ENCODE measurements at places on chromosomes 16 and 17.
A peak's percentile ranks its signal among the peaks of the same experiment; 100 is the strongest.

DNA sequence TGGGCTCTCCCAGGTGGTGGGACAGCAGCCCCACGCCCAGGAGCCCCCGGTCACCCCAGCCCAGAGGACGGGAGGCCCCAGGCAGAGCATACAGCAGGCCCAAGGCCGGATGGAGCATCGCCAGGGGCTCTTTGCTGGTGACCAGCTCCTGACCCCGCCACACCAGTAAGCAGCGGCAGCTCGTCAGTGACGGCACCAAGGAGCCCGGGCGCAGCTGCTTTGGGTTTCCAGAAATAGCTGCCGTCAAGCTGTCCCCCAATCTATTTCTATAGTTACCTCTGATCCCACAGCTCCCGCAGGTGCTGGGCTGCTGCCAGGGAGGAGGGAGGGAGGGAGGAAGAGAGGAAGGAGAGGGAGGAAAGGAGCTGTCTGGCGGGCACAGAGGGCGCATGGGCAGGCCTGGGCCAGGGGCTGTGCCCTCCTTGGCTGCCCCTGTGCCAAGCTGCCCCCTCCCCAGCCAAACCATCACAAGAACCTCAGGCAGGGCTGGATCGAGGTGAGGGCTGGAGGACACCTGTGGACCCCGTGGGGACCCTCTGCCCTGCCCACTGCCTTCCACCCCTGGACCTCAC is 10.8 kb upstream of the RASD1 start:
- no peak for DNase-seq

DNA sequence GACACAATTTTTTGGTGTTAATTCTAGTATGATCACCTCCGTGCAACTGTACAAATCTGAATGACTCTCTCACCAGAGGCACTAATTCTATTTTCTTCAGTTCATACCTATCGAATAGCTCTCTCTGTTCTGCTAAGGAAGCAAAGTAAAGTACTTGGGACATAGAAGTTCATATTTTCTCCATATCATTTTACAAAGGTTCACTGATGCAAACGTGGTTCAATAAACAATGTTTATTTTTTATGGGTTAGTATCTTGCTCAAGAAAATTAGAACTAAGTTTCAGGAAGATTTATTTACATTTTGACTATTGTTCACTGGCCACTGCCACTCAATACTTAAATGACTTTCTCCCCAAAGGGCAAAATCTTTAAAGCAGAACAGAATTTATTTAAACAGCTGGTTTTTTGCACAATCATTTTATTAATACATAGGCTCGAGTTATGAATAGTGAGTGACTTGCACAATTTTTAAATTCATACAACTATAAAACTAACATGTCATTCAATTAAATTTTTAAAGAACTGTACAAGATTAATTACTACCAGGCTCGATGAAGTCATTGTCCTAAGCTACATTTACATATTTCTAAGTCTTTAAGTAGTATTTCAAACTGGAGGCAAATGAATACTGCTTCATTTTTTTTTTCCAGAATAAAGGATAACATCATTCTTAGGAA is 255.8 kb downstream of the C16orf95 start:
- DNase-seq: no peak

DNA sequence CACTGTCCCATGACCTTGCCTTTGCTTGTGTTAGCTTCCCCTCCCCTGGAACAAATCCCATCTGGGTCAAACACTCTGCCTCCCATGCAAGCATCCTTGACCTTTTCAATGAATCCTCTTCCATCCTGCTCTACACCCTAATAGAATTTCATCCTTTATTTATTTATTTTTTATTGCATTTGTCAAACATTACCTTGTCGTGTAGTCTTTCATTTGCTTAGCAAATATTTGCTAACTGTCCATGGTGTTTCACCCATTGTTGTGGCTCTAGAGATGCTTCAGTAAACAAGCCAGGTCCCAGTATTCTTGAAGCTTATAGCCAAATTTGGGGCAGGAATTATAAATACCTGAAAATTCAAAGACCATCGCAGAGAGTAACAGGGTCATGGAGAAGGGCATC is 51.0 kb upstream of the MRTFB start:
- no peak for DNase-seq

GRCh38 chr17:82031885-82032627 is 578 bp downstream of the RAC3 start:
- peak; percentile 51 for DNase-seq

DNA sequence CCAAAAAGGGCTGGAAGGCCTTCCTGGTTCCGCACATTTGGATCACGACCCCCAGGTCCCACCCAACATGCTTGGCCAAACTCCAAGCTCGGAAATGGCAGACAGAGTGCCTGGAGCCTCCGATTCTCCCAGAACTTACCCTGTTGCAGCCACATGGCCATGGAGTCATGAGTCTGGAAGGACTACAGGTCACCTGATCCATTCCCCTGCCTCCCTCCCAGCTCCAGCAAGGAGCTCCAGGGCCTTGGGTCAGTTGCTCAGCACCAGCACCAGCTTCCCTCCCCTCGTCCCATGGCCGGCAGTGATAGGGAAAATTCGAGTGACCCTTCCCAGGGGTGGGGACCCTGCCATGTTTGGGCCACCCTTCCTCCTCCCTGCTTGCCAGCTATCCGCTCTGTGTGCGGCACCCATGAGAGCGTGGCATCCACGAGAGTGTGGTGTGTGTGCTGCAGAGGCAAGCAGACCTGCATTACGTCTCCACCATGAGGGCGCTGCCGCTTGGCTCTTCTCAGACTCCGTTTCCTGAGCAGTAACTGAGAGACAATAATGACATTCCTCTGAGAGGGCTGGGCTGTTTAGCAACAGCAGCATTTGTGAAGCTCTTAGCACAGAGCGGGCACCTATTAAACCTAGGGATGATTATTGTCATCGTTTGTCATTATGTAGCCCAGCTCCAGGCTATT is 21.3 kb upstream of the RPL38 start:
- DNase-seq: no peak

- DNase-seq: no peak
Observed at GRCh38 chr17:647324-648197, 67.1 kb downstream of the VPS53 start.

GRCh38 chr17:4678448-4679026 is 25.4 kb downstream of the PELP1 start:
- DNase-seq: no peak

GRCh38 chr17:39744075-39744835 is 6.5 kb downstream of the GRB7 start:
- DNase-seq: no peak

- no peak for DNase-seq
Observed at GRCh38 chr17:1963250-1963649, 61.9 kb downstream of the RTN4RL1 start.

- DNase-seq: no peak
Observed at GRCh38 chr16:50360033-50360778, 8.6 kb downstream of the BRD7 start.

DNA sequence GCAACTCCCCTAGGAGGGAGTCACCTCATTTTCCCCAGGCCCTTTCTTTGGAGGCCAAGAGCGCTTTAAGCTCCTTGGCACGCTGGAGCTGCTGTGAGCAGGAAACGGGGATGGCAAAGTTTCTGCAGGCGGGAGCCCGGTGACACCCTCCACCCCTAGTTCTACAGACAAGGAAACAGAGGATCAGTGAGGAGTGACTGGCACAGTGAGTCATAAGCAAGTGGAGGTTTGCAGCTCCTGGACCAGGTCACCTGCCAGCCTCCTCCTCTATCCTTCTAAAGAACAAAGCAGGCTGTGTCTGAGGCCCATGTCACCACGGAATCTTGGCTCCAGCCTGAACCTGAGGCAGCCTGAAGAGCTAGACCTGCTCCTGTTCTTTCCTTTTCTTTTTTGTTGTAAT is 141.9 kb downstream of the TMEM132E start:
- DNase-seq: no peak

DNA sequence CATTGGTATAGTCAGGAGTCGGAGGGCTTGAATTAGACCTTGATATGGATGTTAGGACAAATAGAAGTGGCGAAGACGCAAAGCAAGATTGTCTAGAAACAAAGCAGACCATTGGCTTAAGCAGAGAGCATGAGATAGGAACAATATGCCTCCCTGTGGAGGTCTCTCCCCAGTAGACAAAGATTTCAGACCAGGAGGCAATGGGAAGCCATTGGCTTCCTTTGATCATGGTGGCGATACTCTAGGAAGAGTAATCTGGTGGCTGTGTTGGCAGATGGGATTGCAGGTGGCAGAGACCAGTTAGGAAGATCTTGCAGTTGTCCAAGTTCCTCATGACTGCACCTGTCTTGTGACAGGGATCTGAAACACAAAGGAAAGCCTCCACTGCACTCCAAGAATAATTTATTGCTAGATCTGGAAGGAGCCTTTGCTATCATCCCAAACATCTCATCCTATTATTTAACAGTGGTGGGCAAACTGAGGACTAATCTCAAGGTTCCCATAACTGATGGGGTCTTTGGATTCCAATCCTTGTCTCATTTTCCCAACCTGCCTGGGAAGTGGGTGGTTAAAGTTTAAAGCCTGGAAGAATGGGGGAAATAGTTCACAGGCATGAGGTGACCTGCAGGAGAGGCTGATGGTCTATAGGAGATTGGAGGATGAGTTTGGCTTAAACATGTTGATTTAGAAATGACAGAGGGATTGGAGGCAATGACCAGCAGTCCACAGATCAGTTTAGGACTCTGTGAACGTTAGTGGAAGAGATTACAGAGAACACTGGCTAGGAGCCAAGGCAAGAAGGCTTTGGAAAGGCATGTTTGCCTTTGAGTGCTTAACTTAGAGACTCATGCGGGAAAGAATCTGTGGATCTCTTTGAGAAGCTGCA is 37.0 kb downstream of the HLF start:
- no peak for DNase-seq

DNA sequence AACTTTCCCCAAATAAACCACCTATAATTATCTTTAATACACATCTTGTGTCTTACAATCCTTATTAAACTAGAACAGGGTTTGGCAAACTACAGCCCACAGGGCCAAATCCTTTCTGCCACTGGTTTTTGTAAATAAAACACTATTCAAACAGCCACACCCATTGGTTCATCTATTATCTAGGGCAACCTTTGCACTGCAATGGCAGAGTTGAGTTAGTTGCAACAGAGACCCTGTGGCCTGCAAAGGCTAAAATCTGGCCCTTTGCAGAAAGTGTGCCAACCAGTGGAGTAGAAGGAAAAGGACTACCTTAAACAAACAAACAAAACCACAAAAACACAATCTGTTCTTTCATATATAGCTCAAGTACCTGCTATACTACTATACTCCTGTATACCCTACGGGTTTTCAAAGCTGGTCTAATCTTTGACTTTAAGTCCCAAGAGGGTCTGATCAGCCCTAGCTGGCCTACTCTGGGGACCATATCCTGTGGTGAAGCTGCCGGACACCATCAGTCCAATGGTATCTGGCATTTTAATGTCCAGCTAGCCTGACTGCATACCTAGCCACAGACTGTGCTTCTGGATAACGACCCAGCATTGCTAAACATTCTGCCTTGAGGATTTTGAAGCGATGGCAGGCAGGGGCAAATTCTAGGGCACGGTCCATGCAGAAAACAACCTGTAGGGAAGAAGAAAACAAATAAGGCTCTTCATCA is 23.3 kb downstream of the CNP start:
- no peak for DNase-seq

DNA sequence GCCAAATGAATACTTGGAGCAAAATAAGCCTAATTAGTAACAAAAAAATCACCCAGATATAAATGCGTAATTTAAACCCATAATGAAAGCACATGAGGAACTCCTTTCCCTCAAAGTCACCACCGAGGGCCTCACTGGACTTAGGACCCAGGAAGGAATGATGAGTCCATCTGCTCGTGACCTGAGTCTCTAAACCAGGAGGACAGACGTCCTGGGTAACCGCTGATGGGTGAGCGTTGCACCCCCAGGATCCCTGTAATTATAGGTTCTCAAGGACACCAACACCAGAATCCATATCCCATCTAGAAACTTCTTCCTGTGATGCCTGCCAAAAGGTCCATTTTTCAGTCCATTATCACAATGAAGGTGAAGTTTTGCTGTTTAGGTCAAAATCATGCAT is 121.4 kb downstream of the ZNF778 start:
- DNase-seq: no peak

DNA sequence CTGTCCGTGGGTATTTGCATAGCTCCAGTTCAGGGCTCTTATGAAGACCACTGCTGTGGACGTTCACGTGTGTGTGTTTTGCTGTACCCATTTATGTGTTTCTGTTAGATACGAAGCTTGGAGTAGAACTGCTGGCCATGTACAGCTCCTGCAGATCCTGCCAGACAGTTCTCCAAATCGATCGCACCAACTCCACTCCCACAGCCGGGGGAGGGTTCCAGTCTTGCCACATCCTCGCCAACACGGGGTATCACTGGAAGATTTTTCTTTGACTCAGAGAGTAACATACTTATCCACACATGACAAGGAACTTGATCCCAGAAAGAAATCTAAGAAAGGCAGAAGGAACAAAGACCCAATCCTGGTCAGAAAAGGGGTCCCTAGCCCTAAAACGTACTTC is 37.4 kb downstream of the TMEM186 start:
- DNase-seq: no peak

GRCh38 chr16:76800196-76800595 is 390.8 kb upstream of the MON1B start:
- no peak for DNase-seq

DNA sequence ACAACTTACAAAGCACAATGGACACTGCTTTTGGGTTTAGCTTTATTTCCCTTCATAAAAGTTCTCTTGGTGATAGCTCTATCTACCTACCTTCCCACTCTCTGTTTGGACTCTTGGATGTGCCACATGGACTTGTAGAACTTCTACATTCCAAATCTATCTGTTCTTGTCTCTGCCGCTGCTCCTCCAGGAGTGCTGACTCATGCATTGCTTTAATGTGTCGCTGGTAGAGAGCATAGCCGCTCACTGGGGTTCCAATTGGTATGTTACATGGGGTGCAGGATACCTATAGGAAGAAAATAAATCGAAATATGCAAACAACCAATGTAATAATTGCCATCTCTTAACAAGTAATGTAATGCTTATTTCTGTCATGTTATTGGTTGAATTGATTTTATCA is 92.1 kb downstream of the TTC19 start:
- DNase-seq: no peak

GRCh38 chr16:4904108-4904941 is 32.6 kb downstream of the PPL start:
- no peak for DNase-seq

All from CD4-positive, alpha-beta T cell treated with Interleukin-12 subunit alpha and Interleukin-12 subunit beta, for 1 hour (primary cell).